Stimulated activated CD4-positive, alpha-beta T cell treated with anti-CD3 and anti-CD28 coated beads, Interleukin-2, amount 100 ng/mL, for 4 hours (primary cell): ENCODE measurements at places on chromosomes 3 and 15.

DNA sequence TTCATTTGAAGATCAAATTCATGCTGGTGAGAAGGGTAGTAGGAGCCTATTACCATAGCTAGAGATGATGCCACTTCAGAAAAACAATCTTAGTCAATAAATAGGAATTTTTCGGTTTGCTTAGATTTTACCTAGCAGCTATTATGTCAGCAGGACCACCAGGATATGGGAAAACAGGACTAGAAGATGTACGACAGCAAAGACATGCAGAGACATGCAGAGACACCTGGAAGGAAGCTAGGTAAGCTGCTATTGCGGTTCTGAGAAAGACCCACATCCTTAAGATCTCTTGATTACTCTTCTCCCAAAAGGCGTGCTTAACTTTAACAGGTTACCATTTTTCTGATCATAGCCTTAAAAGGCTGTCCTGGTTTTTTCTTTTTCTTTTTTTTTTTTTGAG lies 64.8 kb upstream of the THSD4 start:
- DNase-seq, result no peak

DNA sequence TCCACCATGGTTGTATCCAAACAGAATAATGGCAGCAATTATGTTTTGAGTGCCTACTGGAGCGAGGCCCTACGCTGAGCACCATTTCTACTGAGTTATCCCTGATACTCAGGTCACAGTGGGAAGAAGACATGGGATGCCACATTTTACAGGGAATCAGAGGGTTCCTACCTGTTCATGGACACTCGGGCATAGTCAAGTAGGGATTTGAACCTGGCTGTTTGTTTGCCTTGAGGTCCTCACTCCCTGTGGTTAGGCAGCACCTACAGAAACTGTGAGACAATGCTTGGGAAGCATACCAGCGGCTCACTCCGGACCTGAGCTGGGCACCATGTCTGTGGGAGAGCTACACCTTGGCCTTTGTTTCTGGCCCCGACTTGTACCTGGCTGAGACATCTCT lies 390.4 kb downstream of the LRTM1 start:
- DNase-seq, result no peak

DNA sequence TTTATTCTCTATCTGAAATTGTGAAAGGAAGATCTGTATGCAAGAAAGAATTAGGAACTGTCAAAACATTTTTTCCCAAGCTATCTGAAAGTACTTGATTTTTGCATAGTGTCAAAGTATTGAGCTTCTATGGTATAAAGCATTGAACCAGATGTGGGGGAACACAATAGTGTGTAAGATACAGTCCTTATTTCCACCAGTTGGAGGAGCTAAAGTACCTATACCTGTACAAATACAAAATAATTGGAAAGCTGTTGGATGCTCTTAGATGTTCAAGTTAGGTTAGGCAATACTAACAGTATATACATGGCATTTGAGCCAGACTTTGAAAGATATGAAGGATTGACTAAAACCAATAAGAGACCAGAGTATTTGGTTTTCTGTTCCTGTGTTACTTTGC lies 148.4 kb downstream of the B3GALNT1 start:
- no peak for DNase-seq

DNA sequence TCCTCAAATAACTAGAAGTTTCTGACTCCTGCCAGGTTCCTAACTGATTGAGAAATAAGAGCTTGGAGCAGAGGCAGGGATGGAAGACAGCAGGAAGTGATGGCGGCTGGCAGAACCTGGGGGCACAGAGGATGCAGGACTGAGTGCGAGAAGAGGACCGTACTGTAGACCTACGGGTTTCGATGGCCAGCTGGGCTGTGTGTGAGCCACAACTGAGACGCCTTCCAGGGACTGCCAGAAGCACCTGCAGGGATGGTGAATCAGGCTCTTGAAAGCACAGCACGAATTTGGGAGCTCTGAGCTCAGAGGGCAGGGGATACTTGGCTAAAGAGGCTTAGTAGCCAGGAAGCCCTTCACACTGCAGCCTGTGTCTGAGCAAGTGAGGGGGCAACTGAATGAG lies 165.6 kb downstream of the ABHD5 start:
- no peak for DNase-seq

GRCh38 chr15:69562564-69562963 lies 109.9 kb downstream of the RPLP1 start:
- no peak for DNase-seq

DNA sequence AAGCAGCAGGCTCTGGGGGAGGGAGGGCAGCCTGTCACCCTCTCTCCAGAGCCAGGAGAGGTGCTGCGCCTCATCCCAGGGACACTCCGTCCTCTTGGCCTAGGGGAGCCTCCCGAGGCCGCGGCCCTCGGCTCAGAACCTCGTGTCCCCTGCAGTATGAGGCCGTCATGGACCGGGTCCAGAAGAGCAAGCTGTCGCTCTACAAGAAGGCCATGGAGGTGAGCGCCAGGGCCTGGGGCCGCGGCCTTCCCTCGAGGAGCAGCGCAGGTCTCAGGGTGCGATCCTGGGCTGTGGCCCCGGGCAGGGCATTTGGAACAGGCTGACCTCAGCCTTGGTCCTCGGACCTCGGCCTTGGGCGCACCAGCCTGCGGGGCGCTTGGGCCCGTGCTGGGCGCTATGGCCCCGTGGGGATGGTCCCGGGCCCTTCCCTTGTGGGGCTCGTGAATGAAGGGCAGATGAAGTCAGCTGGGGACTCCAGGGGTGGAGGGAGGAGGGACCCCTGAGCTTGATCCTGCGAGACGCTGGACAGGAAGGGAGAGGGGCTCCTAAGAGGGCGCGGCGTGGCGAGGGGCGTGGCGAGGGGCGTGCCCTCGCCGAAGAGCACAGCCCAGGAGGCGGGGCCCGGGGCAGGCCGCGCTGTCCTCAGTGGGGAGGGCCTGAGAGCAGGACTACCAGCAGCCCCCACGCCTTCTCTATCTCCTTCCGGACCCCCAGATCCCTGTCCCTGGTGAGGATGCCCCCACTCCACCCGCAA lies 32.9 kb downstream of the PSTPIP1 start:
- no peak for DNase-seq

GRCh38 chr3:195717852-195718476 lies 2.8 kb upstream of the MUC20 start:
- DNase-seq, result no peak

DNA sequence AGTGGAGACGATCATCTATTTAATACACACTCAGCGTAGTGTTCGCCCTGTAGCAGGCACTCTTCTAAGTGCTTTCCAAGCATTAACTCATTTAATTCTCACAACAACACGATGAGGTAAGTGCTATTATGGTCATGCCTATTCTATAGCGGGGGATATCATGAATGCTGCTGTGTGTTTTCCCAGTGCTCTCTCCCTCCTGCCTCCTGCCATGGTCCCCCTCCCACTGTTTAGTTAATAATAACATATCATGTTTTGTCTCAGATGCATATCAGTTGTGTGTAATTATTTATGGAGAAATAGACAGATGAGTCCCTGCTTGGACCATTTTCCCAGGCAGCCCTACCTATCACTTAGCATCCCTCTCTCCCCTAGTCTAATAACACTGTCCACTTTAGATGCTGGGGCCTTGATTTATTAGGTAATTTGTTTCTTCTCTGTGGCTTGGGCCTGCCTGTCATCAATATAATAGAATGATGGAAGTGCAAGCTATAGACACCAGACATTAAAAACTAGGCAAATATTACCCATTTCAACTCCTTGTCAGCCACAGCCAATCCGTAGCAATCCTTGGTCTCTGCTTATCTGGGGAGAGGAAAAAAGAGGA lies 122.9 kb upstream of the TLE3 start:
- DNase-seq, result no peak

DNA sequence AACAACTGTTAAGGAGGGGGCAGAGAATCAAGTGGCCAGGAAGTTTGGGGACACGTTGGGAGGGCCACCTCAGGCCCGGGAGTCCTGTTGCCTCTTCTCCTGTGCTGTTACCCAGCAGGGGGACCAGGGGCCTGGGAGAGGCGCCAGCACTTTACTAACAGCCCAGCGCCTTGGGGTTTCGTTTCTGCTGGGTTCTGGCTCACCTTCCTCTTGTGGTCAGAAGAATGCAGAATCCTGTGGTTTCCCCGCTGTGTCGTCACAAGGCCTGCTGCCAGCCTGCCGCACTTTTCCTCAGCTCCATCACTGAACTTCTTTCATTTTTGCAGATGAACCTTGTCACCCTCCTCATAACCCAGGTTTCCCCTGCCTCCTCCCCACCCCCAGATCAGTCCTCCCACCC lies 67.7 kb downstream of the SLC30A4 start:
- peak; percentile 56 for DNase-seq

- no peak for DNase-seq
Observed at GRCh38 chr3:148815316-148816110, 12.1 kb upstream of the CPB1 start.

GRCh38 chr3:187743195-187744141 lies 1.8 kb downstream of the BCL6 start:
- DNase-seq, result peak; percentile 33

- DNase-seq, result no peak
Observed at GRCh38 chr15:78768096-78768495, 43.2 kb downstream of the ADAMTS7 start.

DNA sequence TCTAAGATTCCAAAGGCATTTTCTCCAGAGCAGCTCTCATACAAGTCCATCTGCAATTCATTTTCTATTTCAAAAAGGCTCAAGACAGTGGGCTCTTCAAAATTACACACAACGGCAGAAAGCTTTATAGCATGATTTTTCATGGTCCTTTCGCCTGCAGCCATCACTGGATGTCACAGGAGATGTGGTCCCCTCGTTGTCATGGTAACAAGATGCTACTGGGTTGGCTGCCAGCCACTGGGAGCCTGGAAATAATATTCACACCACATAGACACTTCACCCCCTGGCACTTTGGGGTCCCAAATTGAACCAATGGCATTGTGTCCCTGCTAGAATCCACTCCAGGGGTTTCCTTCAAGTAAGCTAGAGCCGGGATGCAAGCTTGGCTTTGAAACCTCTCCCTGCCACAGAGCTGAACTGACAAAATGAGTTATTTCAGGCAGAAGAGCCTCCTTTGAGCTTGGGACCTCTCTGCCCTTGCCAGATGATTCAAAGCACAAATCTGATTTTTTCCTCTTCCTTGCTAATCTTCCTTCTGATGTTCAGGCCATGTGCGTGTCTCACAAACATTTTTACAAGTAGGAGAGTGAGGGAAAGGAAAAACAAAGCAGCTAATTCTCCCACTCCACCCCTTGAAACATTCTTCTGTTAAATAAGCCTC lies 512.6 kb upstream of the ADAMTS9 start:
- DNase-seq, result no peak

DNA sequence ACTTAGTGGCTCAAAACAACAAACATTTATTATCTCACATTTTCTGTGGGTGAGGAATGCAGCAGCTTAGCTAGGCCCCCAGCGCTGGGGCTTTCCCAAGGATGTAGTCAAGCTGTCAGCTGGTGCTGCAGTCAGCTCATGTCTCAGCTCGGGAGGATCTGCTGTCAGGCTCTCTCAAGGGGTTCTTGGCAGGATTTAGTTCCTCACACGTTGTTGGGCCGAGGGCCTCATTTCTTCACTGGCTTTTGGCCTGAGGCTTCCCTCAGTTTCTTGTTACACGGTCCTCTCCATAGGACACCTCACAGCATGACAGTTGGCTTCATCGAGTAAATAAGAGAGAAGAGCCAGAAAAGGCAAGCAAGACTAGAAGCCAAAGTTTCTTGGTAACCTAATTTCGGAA lies 13.7 kb upstream of the U2SURP start:
- no peak for DNase-seq

- no peak for DNase-seq
Observed at GRCh38 chr3:43729707-43730414, 39.1 kb downstream of the ABHD5 start.

DNA sequence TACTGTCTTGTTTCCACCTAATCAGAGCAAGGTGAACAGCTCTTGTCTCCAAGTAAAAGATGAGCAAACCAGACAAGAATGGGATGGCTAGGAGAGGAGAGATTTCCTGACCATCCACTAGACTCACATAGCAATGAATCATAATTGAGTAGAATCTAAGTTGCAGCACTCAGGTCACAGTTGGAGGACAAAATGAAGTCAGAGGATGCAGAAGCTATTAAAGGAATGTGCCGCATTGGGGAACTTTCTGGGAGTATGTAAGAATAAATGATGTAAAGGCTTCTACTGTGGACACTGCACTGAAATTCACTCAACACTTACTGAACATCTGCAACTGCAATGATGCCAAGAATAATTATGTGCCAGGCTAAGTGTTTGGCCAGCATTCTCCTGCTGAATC lies 217.4 kb upstream of the WNT5A start:
- no peak for DNase-seq

DNA sequence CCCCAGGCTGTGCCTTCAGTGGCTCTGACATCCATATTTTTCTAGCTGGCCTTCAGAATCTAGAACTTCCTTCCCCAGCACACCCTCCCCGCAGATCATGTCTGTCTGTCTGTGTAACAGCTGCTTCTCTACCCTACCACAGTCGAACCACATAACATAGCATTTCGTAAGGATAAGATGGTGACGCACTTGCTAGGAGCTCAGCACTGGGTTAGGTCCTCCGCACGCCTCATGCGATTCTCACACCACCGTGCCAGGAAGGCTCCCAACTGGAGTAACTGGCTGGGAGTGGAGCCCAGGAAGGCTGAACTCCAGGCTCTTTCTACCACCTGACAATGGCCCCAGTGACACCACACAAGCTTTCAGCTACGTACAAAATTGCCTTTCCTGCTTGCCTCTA lies 168.6 kb downstream of the STT3B start:
- no peak for DNase-seq

GRCh38 chr15:38202361-38202760 lies 50.3 kb upstream of the SPRED1 start:
- DNase-seq, result no peak

DNA sequence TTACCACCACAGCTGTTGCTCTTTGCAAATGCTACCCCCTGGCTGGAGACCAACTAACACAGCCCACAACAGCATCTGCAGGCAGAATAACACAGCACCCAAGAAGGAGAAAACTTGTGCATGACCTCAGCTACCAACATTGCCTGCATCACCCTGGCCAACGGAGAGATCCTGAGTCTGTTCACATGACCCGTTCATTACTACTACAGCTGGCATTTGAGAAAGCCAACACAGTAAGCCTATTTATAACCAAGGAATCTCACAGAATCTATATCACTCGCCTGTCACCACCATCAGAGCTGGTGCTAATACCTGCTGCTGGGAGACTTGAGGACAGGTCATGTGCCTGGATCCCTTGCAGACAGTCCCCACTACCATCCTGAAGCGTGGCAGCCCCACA lies 215.2 kb downstream of the POLQ start:
- no peak for DNase-seq

DNA sequence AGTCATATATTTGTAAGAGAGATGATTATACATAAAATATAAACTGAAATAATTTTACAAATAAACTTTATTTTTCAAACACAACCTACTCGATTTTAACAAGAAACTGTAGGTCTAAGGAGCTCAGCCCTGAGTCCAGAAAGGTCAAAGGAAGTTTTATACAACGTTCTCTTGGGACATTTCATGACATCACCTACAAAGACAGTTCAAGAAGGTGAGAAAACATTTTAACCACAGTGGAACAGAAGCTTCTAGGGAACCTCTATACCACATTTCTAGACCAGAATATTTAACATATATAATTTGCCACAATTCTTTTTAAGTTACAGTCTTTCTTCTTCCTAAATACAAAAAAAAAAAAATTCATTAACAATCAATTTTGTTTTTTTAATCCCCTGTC lies 40.1 kb downstream of the CBLB start:
- DNase-seq, result no peak
